ENCODE measurements at places on chromosomes 2 and 18. TPM values are rescaled to one million over a fixed set of nuclear protein-coding genes. Genes with fewer than 3 reads are reported as not detected.

GRCh38 chr2:45862843-45863242 lies 211.4 kb downstream of the PRKCE start:
- DNase-seq: no peak

- DNase-seq: no peak
These were observed 271.5 kb downstream of the HRH4 start for GRCh38 chr18:24731981-24732380.

Gene RIF1
- 12.7 TPM for total RNA-seq

DNA sequence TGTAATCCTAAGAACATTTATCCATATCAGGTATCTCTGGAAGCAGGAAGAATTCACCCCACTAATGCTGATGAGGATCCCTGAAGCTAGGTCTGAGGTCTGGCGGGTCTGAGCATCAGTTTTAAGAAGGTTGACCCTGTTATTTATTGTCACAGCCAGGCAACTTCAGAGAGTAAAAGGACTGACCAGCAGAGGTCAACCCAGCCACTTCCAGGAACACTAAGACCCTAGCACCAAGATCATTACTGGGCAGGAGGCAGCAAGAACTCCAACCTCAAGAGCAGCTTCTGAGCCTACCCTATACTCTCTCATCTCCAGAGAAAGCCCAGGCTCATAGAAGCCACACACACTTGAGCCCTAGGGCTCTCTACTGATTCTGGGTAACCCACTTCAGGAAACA lies 901.4 kb downstream of the DCDC2C start:
- no peak for DNase-seq

DNA sequence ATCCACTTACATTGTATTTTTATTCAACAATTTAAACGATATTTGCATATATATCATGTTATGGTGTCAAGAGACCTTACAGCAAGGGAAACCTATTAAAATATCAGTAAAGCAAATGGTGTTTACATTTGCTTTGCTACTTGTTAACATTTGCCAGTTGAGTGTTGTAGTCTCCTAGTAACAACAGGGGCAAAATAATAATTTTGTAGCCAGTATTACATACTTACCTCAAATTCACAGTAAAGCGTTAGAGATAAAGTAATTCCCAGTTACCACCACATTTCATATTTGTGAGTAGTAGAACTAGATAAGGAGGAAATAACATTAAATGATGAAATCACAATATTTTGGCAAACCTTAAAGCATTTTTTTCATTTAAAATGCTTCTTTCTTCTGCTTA lies 71.3 kb downstream of the FASTKD2 start:
- no peak for DNase-seq

- no peak for DNase-seq
These were observed 21.2 kb upstream of the NAB1 start for GRCh38 chr2:190627448-190628412.

DNA sequence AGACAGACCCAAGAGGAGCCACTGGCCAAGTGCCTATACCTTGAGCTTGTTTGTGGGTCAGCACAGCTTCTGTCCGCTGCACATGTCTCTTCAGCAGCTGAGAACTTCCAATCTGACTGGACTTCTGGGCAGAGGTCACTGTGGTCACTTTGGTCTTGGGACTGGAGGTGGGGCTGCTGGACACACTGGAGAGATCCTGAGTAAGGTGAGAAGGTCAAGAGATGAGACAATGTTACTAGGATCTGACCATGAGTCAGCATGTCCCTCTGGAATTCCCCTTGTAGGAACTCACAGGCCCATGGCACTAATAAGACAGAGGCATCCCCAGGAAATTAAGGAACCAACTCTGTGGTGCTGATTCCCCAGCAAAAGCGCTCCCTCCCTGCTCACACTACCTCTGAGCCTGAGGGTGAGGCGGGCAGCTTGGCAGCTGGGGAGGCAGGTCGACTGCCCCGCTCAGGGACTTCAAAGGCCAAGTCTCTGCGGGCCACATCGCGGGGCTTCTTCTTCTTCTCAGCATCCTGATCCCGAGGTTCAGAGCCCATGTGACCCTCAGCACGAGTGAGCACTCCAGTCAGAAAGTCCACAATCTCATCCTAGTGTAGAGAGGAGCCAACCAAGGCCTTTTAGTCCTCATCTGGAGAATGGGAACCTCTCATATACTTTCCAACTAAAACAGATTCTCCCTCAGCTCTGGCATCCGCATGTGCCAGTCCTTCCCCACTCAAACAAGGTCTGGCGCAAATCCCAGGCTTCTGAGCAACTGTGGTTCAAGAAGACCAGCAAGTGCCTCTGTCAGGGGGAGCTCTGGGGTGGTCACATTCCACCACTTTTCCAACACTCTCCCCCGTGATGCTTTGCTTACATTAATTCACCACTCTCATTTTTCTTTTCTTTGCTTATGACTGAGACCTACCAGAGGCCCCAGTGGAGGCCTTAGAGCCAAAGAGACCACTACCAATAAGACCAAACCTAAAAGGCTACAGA lies 29.4 kb downstream of the KANSL3 start:
- DNase-seq: no peak

GRCh38 chr2:97919858-97920257 lies 75.9 kb downstream of the TMEM131 start:
- no peak for DNase-seq

GRCh38 chr2:150624001-150624401 lies 136.5 kb upstream of the RND3 start:
- no peak for DNase-seq

- DNase-seq: no peak
These were observed 52.3 kb downstream of the DDX1 start for GRCh38 chr2:15643791-15644585.

- DNase-seq: no peak
These were observed 49.3 kb upstream of the DNAJC10 start for GRCh38 chr2:182666674-182667314.

DNA sequence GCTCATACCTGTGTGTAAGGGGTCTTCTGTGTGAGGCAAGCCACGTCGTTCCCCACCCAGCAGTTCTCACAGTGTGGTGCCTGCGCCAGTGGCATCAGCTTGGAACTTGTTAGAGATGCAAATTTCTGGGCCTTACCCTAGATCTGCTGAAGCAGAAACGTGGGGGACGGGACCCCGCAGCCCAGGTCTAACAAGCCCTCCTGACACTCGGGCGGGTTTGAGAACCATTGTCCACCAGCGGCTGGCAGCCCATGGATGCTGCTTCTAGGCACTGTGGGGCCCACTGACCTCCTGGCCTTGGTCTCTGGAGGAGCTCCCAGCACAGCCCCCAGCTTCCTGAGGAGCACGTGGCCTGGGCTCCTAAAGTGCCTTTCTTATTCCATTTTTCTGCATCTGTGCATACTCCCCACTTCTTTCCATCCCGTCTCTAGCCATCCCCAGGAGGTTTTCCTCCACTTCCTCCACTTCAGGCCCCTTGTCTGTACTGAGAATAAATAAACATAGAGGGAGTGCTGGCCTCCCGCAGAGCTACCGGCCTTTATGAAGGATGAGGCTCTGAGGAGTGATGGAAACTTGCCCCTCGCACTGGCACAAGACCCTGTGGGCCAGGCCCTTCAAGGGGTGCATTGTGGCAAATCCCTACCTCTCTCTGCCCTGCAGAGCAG lies 94.3 kb downstream of the GALR1 start:
- no peak for DNase-seq

- no peak for DNase-seq
These were observed 11.5 kb downstream of the ROCK1 start for GRCh38 chr18:21100146-21100545.

Gene PLA2R1
- total RNA-seq: 3.4 TPM

Gene CNGA3
- total RNA-seq: not detected

Gene FBXO41
- 0.87 TPM for total RNA-seq

DNA sequence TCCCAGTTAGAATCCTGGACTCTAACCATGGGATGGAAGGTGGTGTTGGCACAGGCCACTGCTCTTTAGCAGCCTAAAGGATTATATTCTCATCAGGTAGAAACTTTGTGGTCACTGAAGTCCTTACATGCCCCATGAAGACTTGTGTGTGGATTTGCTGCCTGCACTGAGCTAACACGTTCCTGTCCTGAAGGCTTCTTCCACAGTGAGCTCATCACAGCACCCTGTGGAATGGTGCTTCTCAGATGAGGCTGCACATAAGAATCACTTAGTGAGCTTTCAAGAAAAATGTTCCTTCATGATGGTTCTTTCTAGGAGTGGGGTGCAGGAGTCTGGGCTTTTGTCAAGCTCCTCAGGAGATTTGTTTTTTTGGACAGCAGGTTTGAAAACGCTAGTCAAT lies 26.8 kb downstream of the STAMBP start:
- no peak for DNase-seq

All from Right ventricle myocardium inferior (tissue), 1 donor.